Caki2 (cell line): ENCODE measurements at places on chromosomes 11 and 22. TPM values are rescaled to one million over a fixed set of nuclear protein-coding genes. Genes with fewer than 3 reads are reported as not detected.

DNA sequence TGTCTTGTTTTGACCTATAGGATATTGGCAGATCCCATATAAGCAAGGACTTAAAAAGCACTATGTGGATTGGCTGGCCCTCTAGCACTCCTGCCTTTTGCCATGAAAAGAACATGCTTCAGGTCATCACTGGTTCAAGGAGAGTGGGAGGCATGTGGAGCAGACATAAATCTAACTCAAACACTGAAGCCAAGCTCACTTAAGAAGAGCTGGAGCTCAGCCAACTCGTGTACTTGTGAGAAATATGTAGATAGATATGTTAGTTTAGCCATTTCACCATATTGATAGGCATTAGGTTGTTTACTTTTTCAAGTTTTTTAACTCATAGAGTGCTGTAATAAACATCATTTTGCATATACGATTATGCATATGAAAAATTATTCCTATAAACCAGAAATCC is 19.9 kb upstream of the BBOX1 start:
- no peak for DNase-seq

DNA sequence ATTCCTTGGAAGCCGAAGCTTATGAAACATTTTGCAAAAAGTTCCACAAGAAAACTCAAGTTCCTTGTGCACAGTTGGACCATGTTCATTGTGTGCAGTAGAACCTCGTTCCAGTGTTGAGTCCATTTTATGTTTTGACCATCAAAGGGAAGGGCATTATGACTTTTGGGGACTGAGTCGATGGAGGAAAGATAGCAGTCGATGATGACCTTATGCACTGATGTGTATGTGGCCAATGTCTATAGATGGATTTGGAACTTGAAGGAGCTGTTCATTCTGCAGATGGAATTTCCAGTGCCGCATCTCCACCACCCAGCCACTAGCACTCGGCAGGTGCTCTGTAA is 71.5 kb upstream of the IGLL5 start:
- DNase-seq = no peak

DNA sequence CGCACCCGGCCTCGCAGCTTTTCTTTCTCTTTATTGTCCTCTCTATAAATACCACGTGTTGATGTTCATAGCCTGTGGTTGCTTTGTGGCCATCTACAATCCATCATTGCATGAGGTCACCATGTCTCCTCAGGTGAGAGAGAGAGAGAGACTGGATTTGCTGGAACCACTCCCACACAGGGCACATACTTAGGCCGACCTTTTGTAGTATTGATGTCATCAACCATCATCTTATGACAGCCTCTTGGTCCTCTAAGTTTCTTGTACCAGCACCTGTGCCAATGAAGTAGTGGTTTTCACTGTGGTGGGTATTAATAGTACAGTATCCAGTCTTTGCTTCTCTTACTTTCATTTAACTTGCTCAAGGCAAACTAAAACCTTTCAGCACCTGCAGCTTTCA is 22.8 kb upstream of the P2RY6 start:
- peak; percentile 83 for DNase-seq

The OR8G1 gene
- total RNA-seq = not detected in 2 replicates

The IMMP1L gene
- total RNA-seq = 18.6 and 33.9 TPM in 2 replicates

The PGA4 gene
- not detected in 2 replicates for total RNA-seq
